ENCODE measurements at places on chromosomes 2 and 18.

GRCh38 chr2:207716056-207716455 lies 4.6 kb downstream of the CCNYL1 start:
- DNase-seq = no peak

GRCh38 chr2:152694161-152694661 lies 23.1 kb downstream of the PRPF40A start:
- no peak for DNase-seq

DNA sequence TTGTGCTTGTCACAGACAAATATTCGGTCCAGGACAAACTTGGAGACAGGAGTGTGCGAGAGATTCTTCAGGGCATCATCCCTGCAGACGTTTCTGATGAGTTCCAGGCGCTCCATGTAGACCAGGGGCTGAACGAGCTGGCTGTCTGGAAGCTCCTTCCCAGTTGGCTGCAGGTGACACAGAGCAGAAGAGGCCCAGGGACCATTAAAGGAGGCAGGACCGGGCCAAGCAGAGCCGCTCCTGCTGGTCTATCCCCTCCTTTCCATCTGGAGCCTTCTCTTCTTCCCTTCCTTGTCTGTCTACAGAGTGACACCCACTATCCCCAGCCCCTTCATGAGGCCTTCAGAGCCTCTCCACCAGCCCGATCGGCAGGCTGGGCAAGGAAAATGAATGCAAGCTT lies 19.5 kb downstream of the CHST10 start:
- no peak for DNase-seq

DNA sequence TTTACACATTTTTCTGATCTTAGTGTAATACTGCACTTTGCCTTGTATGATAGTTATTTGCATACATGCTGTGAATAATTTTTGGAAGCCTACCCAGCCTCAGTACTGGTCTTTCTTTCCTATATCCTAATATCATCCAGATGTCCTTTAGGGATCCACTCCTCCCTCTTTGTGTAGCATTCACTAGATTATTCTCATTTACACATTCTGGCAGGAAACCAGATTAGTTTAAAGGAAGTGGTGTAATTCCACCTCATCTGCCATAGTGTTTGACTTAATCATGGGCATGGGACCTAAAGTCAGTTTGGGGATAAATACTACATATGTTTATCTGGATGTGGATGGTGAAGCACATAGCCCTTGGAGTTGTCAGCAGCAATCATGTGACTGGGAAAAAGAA lies 444.9 kb upstream of the MAP2 start:
- no peak for DNase-seq

DNA sequence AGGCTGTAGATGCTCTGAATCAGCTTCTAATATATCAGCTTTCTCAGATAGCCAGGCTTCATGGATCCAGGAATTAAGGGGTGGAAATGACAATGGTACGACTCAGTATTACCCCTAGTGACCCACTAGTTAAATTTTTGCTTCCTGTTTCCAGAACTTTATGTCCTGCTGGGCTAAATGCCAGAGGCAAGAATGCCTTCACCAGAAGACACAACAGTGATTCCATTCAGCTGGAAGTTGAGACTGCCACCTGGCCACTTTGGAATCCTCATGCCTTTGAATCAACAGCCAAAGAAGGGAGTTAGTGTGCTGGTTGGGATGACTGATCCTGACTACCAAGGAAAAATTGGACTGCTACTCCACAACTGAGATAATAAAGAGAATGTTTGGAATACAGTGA lies 239.1 kb downstream of the ASXL3 start:
- DNase-seq = no peak

DNA sequence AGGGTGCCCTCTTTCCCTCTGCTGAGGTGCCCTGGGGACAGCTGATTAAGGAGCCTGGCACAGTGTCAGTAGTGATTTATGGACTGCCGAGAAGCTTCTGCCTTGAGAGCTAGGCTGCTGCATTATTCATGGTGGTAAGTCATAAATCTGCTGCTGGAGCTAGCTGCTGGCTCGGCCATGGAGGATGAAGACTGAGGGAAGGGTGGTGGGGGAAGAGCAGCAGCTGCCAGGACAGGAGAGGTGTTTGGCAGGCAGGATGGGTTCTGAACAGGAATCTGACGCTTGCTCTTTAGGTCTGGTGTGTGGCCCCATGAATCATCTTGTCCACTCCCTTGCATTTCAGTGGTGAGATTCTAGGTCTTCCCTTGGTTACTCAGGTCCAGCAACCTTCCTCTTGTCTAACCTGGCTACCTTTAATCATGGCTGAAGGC lies 296.3 kb downstream of the DYSF start:
- DNase-seq = no peak

DNA sequence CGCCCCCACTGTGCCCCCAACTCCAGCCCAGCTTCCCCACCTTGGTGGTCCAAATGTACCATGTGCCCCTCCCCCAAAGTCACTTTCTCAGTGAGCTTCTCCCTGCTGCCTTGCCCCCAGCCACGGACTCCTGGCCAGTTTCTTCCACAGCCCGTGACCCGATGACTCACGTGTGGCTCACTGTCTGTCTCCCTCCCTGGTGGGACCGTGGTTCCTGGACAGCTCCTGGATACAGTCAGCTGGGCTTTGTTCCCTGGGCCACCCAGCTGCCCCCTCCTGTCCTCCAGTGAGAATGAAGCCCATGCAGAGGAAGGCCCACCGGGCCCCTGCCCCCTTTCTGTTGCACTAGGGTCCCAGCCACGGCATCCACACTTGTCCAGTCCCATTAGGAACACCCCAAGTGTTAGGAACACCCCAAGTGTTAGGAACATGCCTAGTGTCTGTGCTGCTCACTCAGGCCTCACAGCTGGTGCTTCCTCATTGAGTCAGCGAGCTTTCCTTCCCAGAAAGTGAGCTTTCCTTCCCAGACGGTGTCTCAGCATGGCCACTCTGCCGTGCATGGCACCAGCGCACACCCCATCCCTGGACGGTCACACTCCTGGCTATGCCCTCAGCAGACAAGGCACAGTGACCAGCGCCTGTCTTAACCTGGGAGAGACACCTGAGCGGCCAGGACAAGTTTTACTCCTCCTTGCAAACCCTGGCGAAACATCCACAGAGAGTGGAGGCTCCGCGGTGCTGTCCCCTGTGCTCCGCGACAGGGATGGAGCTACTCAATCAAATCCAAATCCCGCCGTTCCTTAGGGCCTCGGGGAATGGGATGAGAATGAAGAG lies 44.8 kb upstream of the CTDP1 start:
- no peak for DNase-seq

DNA sequence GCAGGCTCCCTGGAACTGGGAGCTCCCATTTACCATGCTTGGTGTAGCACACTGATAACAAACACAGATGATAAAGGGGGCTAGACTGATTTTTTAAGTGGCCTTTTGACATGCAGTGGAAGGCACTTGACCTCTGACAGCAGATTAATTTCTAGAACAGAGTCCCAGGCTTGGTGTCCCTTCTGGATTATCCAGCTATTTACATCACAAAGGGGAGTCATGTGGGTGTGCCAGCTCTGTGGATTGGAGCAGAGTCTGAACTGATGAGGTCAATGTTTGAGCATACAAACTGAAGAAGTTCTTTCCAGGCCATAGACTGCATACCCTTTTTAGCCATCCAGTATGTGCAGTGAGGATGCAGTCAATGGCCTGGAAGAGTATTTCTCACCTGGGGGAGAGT lies 31.5 kb upstream of the SIX2 start:
- no peak for DNase-seq

DNA sequence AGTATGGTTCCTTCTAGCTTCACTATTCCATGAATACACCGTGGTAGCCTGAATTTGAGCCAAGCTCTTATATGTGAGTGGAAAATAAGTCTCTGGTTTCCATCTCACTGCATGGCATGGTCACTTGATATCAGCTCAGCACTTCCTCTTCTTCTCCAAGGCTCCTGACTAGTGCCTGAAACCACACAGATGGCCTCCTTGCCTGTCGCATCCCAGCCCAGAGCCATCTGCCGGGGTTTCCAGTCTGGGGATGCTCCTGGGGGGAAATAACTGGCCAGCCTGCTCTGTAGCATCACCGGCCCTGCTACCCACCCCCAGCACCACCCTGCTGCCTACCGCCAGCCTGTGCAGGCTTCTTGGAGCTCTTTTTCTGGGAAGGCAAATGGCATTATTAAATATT lies 7.7 kb upstream of the MARCHF4 start:
- no peak for DNase-seq

- DNase-seq = no peak
These were observed 318.2 kb downstream of the GALNT13 start for GRCh38 chr2:154189953-154190352.

- DNase-seq = no peak
These were observed 187.1 kb downstream of the GULP1 start for GRCh38 chr2:188478724-188479123.

- no peak for DNase-seq
These were observed 7.7 kb downstream of the ZSCAN30 start for GRCh38 chr18:35282353-35282752.

GRCh38 chr2:16389611-16390010 lies 276.0 kb downstream of the CYRIA start:
- no peak for DNase-seq

- DNase-seq = no peak
These were observed 370.3 kb downstream of the SETBP1 start for GRCh38 chr18:45050712-45051601.

DNA sequence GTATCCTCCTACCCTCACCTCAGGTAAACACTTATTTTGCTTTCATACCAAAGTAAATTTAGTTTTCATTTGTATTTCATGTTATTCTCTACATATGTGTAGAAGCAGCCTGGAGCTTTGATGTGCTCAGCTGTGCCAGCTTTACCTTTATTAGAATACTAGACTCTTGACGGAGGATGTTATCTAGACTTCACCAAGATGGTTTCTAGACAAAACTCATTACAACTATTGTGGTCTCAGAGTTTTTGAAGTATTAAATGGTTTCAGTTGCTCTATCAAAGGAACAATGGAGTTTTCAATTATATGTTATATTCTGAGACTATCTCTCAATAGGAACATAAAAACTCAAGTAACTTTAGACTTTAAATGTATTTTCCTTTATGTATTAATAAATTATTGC lies 5.0 kb upstream of the IL18RAP start:
- DNase-seq = no peak

GRCh38 chr2:239348563-239349452 lies 52.0 kb downstream of the HDAC4 start:
- no peak for DNase-seq

DNA sequence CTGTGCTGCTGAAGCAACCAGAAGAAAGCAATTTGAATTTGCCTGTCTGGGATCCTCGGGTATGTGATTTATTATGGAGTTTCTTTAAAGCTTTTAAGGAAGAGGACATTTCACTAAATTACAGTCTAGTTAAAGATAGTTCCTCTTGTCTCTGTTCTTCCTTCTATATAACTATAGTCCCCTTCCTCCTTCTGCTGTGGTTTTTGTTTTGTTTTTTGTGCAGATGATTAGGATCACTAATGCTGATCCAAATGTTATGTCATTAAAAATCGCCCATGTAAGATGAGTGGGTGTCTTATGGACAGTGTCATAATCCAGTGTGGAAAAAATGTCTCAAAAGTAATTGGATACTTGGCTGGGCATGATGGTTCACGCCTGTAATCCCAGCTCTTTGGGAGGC lies 24.7 kb downstream of the PAPOLG start:
- no peak for DNase-seq

GRCh38 chr2:181312515-181312927 lies 144.7 kb upstream of the ITGA4 start:
- DNase-seq = no peak

- no peak for DNase-seq
These were observed 826.0 kb downstream of the PLCL1 start for GRCh38 chr2:198630384-198630783.
